Bone marrow (tissue), 2 donors: ENCODE measurements at places on chromosomes 7 and 10.

- DNase-seq, result no peak
Measured at GRCh38 chr10:963655-964054, 24.6 kb upstream of the GTPBP4 start.

DNA sequence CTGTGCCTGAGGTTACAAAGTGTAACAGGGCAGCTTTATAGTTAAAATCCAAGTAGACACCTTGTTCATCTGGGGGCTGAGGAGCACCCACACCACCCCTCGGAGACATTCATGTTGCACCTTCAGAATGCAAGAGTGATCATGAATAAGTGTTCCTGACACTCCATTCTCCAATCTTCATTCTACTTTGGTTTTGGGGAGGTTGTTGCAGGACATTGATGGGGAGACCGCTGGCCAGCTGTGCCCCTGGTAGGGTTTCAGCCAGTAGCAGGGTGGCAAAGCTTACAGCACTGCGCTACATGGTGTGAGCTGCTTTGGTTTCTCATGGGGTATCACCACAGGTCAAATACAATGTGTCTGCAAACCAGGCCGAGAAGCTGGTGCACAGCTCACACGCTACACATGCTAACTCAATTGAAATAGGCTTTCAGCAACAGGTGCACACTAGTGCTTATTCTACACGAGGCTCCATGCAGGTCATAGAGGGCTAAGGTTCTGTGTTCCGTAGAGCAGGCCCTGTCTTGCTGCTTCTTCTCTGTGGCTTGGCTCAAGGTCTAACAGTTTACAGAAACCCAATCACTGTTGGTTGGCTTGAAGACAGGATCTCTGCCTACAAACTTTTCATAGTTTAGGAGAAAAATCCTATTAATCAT is 317.4 kb upstream of the ZNF32 start:
- no peak for DNase-seq

DNA sequence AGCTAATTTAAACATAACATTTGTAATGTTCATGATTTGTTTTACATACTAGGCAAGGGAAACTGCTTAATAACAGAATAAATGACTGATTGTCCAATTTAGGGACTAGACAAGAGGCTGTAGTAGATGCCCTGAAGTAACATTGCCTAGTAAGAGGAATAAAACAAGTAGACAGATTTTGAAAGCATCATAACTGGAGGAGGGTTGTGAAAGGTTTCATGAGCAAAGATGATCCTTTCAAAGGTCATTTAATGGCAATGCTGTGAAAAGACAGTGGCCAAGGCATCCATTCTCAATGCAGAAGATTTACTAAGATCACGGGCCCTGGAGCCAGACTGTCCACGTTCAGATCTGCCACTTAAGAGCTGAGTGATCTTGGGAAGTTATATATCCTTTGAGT is 44.8 kb upstream of the HHEX start:
- no peak for DNase-seq

DNA sequence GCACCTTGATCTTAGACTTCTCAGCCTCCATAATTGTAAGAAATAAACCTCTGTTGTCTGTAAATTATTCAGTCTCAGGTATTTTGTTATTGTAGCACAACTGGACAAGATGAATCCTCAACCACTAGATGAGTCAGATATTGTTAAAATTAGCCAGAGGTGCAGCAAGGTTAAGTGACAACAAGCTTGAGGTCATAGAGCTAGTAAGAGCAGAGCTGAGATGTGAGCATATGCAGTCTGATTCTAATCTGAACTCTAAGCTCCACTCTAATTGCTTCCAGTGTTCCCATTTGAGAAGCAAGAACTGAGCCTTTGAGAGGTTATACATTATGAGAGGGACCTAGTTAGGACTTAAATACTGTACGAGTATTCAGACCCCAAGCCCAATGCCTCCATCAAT is 93.1 kb downstream of the FZD1 start:
- DNase-seq, result no peak

GRCh38 chr10:119379466-119380071 is 162.9 kb downstream of the RGS10 start:
- DNase-seq, result no peak
